ENCODE measurements at places on chromosomes 3 and 15.

DNA sequence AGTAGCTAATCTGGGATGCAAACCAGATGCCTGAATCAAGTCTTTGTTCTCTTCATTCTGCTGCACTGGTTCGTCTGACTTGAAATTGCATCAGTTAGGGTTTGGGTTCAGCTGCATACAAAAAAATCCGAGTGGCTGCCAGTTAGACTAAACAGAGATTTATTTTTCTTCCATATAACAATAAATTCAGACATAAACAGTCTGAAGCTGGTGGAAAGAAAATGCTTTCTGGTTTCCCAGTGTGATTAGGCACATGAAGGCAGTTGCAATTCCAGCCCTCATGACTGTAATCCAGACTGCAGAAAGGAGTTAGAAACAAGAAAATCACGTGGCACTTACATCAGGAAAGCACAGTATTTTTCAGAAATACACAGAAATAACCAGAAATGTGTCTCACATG, 930.7 kb downstream of the MCTP2 start:
- no peak for DNase-seq

DNA sequence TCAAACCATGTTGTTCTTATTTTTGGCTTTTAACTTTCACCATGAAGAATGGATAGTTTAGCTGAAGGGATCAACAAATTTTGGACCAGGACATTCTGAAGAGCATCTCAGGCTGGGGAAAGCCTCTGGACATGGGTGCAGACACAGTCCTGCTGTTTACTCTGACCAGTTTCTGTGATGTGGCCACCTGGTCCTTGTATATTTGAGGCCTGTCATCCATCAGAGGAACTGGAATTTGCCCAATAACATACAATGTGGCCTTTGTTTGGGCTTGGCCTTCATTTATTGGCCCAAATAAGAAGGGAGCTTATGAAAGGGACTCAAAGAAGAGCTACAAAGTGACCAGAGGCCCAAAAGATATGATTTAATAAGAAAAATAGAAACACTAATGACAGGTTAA, 127.9 kb downstream of the MYRIP start:
- no peak for DNase-seq

DNA sequence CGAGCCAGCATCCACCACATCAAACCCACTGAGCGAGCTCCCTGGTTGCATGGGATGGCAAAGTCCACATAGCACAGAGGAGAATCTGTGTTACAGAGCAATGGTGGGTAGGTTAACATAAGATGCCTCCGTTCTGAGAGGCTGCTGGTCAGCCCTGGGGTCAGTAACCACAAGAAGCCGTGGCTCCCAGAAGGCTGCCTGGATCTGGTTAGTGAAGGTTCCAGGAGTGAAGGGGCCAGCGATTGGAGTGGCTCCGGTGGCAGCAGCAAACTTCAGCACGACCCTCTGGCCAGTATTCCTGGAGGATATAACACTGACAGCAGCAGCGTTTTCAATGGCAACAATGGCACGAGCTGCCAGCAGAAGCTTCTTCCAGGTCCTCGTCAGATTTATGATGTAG, 18.4 kb upstream of the PIGZ start:
- DNase-seq, result no peak

DNA sequence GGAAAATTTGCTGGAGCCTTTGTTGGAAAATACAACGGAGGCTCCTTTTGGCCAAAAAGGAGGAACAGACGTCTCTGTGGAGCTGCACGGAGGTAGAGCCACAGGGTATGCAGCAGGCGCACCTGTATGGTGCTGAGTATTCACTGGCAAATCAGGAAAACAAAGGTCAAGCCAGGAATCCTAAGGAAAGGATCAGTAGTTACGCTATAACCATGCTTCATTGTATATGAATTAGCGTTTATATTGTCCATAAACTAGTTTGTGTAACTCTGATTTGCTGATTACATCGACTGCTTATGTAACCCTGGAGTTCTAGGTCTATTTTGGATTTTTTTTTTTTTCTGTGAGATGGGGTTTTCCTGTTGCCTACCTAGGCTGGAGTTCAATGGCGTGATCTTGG, 45.4 kb downstream of the LPP start:
- DNase-seq, result no peak

GRCh38 chr15:76942331-76942730, 10.8 kb downstream of the RCN2 start:
- no peak for DNase-seq

DNA sequence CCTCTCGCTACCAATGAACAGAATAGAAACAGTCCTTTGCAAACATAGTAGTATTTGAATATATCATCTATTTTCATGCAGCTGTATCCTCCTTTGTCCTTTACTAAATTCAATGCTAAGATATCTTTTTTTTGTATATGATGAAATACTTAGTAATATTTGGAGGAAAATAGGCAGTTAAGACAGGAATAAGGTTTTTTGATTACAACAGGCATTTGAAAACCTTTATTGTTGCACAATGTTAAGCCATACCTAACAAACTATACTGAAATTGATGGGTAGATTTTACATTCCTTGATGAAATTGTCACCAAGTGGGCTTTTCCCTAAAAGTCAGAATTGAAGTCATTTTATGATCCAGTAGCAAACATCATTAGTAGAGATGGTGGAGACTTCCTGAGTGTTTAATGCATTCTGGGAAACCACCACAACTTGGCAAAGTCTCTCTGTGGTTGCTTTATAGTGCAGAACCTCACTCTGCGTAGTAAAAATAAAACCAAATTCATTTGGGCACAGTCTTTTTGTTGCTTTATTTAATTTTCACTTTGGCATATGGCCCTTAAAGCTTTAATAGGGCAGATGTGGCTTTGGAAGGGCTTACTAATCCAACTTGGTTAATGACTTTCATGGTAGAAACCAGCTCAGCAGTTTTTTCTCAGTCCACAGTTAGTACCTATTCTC, 216.0 kb downstream of the DIPK2A start:
- no peak for DNase-seq
